ENCODE measurements at places on chromosomes 7 and 10.

DNA sequence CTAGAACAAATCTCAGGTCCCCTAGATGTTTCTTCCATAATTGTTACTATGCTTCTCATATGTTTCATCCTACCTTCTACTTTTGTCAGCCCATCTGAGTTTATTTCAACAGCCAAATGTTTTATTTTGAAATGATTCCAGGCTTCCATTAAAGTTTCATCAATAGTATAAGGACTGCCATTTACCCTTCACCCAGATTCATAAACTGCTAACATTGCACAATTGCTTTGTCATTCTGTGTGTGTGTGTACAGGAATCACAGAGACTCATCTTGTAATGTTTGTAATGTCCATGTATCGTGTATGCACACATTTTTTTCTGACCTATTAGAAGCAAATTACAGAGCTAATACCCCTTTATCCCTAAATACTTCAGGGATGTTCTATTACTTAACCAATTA, 25.5 kb downstream of the MMRN2 start:
- H3K36me3 ChIP-seq: peaks cover 30% of the 10 kb centered on the region
- DNase-seq: no peak
- H3K4me3 ChIP-seq: no peak overlapping the region
- H3K4me1 ChIP-seq: peaks cover 29% of the 10 kb centered on the region
- no peaks in the 10 kb centered on the region for H3K27me3 ChIP-seq

DNA sequence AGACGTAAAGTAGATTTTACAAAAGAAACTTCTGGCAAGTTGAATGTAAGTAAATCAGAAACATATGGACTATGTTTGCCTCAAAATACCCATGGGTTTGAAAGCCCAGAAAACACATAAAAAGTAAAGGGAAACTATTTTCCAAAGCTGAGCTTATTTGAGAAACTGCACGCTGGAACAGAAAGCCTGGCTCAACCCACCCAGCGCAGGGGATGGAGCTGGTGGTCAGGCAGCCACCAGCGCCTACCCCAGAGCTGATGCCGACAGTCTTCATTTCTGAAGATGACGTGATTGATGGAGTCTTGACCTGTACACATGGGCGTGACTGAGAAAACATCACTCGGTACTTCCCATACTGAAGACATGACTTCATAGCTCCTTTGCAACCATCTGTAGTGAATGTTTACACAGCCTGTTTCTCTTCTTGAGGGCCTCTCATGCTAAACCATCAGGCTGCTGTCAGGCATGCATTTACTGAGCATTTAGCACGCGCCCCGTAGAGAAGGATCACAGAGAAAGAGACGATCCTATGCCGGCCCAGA, 232.6 kb upstream of the AUTS2 start:
- no peaks in the 10 kb centered on the region for H3K36me3 ChIP-seq
- H3K27ac ChIP-seq: no peak overlapping the region
- no peak overlapping the region for H3K4me3 ChIP-seq

DNA sequence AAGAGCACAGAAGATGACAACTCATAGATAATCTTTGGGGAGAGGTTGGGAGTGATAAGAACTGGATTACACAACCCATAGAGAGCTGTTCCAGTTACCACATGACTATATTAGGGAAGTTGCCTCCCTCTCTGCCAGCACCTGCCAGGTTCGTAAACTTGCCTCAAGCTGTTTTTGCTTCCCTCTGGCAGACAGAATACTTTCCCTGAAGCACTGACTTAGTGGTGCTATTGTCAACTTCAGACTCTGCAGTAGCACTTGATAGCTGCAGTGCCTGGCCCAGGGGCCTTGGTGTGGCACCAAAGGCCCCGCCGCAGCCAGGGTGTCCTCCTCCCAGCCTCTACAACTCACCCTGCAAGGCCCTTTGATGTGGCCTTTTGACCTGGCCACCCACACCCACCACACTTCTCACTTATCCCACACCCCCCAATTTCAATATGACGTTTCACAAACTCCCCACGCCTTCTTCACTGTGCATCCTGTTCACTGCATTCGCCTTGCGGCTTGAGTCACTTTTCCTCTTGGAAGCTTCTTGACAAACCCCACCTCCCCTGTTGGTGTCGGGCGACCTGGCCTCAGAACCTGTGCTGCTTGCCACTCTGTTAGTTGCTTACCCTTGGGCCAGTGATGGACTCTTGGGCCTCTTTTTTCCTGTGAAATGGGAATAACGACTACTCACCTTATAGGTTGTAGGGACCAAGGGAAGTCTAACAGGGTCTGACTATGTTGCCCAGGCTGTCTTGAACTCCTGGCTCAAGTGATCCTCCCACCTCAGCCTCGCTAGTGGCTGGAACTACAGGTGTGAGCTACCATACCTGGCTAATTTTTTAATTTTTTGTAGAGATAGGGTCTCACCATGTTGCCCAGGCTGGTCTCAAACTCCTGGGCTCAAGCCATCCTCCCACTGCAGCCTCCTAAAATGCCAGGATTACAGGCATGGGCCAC, 50.2 kb upstream of the PODXL start:
- no peak overlapping the region for H3K27ac ChIP-seq
- H3K27me3 ChIP-seq: no peaks in the 10 kb centered on the region
- no peak for DNase-seq
- H3K4me1 ChIP-seq: peaks cover 14% of the 10 kb centered on the region
- no peak overlapping the region for H3K4me3 ChIP-seq

DNA sequence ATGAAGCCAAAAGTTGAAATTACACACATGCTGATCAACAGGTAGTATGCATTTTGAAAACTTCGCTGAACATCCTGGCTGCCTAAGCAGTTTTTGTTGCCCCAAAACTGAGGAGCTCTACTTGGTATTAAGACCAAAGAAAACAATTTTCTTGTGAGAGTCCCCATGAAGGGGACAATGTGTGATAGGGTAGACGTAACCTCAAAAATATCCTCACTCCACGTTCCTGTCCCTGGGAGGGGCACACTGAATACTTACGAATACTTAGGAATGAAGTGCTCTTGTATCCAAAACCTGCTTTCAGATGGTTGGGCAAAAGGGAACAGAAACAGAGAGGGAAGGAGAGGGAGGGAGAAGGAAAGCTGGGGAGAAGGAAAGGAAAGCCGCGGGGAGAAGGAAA, 24.7 kb downstream of the CCDC6 start:
- no peaks in the 10 kb centered on the region for H3K27me3 ChIP-seq
- H3K36me3 ChIP-seq: no peaks in the 10 kb centered on the region
- no peak overlapping the region for H3K27ac ChIP-seq

DNA sequence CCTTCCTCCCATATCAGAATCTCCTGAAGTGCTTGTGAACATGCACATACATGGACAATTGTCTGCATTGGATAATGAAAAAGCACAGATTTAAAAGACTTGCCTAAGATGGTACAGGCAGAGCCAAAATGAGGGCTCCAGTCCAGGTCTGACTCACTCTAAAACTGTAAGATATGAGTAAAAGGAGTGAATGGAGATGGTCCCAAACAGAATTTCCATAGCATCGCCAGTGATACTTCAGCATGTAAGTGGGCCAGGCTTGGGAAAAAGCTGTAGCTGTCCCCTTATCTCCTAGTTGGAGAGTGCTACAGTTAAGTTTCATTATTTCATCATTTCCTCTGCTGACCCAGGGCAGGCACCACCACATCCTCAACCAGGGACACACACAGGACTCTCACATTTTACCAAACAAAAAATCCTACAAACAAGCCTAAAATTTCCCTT, 26.4 kb upstream of the IL6 start:
- no peaks in the 10 kb centered on the region for H3K27me3 ChIP-seq

All from sigmoid colon (tissue), 7 donors.